ENCODE measurements at places on chromosomes 16 and 17.
A peak's percentile ranks its signal among the peaks of the same experiment; 100 is the strongest.

DNA sequence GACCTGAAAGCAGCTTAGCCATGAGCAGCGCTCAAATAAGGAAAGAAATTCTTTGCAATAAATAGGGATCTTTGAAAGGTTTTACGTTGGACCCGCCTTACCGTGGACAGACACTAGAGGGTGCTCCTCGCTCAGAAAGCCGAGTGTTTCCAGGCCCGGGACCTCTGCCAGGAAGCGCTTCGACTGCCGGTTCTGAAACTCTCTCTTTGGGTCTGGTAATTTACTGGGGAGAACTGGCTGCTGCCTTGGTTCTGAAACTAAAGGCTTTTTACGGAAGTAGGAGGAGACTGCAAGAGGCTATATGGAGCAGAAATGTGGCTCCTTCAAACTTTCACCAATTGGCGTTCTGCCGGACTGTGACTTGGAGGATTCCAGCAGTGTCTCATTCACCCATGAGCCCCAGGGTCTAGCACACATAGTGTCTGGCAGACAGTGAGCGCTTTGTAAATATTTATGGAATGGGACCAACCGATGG lies 45.6 kb upstream of the HOXB9 start:
- peak; percentile 85 for DNase-seq

GRCh38 chr17:32355649-32356377 lies 5.9 kb downstream of the ZNF207 start:
- DNase-seq: no peak

DNA sequence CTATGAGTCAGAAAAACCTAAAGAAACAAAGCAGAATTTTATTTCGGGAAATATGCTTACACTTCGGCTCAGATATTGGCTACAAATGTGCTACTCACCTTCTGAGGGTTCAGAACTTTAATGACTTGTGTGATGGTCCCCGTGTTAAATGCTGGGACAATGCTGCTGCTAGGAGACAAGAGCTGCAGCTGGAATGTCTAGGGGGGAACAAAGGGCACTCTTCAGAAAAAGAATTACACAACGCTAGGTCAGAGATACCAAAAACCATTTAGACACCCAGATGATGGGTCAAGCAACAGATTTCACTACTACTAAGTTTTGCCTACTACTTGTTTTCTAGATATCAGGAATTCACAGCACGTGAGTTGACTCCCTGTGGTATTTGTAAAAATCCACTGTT lies 10.0 kb upstream of the PHLPP2 start:
- no peak for DNase-seq

DNA sequence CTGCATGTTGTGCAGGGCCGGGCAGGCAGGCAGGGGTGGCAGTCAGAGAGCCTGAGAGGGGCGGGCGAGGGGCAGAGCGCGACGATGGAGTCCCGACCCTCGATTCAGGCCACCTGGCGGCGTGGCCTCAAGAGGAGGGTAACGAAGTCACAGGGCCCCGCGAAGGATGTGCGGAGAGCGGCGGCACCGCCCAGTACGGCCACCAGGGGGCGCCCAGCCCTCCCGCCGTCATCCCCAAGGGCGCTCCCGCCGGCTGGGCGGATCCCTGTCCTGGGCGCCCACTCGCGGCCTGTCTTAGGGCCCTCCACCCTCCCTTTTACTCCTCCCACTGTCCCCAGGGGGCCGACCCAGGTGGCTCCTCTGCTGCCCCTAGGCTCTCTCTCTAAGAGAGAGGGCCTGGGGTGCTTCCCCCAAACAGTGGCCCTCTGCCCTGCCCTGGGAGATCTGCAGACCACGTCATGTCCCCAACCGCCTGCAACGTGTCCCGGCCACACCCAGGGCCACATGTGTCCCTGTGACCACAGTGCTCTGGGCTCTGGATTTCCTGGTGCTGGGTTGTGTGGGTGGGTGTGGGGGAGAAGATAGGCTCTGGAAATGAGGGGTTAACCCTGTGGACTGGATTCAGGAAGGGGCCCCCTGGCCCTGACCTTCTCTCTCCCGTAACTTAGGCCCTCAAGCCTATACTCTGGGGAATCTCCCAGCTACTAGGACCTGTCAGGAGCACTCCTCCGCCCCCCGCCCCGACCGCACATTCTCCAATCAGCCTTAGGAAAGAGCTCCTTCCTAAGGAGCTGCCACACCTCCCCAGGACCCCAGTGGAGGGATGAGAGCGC lies 5.9 kb downstream of the DPEP2 start:
- DNase-seq: peak; percentile 84

- peak; percentile 14 for DNase-seq
Observed at GRCh38 chr17:30557916-30558685, 80.9 kb downstream of the GOSR1 start.

DNA sequence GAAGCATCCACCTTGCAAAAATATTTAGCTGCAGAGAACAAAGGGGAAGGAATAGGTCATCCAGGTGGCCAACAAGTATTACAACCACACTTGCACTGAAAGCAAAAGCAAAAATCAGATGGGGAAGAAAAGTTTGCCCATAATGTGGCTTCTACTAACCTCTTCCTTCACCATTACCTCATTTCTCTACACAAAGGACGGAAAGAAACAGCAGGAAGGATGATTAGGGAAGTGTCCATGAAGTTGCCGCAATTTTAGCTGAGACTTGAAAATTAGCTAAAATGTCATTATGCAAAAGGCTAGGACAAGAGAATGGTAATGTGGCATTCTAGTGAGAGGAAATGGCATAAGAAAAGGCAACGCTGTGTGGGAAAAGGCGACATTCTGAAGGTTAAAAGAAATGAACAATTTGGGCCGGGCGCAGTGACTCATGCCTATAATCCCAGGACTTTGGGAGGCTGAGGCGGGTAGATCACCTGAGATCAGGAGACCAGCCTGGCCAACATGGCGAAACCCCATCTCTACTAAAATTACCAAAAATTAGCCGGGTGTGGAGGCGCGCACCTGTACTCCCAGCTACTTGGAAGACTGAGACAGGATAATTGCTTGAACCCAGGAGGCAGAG lies 13.7 kb downstream of the KANSL1 start:
- no peak for DNase-seq

DNA sequence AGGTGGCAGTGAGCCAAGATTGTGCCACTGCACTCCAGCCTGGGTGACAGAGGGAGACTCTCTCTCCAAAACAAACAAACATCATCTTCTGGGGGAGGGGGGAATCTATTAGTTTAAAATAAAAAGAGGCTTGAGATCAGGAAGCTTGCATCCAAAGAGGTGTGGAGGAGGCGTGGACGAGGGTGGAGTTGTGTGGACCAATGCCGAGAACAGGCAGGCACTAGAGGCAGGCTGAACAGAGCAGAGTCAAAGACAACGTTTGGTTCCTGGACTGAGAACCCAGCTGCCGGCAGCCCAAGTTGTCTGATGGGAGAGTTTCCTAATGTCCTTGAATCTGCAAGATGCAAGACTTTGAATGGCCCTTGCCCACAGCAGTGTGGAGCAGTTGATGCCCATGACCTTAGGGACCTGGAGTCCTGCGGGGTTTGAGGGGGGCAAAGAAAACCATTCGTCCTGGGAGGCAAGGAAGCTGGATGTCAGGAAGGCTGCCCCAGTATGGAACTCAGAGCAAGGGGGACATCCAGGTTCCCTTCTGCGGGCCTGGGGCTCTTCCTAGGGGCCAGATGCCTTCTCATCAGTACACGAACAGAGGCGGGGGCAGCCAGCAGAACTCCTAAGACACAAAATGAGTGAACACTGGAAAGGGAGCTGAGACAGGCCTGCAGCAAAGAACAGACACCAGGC lies 9.2 kb downstream of the TBC1D16 start:
- no peak for DNase-seq

DNA sequence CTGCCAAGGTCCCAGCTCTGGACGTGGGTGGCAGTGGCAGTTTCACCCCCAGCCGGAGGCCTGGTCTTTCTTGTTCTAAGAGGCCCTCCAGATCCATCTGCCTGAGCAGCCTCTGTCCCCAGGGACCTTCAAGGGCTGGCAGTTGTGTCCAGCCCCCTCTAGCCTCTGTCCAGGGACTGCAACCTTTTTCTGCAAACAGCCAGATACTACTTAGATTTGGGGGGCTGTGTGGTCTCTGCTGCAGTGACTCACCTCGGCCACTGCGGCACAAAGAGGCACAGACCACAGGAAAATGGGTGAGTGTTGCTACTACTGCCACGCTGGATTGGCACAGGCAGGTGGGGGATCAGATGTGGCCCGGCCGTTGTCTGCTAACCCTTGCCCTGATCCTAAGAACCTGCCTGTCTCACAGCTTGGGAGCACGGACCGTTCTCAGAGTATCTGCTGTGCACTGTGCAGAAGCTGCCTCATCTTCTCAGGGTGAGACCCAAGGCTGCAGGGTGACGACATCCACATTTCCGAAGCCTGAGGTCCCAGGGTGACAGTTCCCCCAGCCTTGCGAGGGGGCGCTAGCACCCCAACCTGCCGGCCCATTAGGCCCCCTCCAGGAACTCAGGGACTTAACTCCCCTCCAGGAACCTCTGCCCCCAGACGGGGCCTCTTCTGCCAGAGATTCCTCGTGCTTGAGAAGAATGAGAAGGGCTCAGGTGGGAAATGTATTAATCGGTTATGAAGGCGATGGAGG lies 27.6 kb downstream of the MXRA7 start:
- DNase-seq: no peak

DNA sequence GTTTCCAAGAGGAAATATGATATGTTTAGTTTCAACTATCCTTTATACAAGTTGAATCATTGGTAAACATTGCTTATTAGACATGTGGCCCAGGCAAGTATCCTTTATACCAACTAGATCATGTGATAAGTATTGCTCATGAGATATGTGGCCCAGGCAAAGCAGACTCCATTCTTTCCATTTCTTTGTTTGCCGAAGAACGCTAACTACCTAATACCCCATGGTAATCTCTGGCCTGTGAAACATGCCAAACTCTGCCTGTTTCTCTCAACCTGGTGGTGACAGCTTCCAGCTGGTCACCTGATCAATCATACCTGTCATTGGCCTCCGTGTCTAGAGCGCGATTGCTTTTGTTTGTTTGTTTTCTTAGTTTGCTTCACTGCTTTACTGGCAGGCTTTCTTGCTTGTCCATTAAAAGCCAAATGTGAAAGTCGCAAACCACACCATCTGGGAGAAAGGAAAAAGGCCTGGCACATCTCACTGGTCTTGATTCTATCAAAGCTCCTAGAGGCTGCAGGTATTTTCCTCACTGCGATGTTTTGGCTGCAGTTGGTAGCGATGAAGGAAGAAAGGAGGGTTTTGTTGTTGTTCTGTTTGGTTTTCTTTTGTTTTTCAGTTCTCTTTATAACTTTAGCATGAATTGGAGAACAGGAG lies 686.2 kb downstream of the KCNJ2 start:
- DNase-seq: peak; percentile 82

DNA sequence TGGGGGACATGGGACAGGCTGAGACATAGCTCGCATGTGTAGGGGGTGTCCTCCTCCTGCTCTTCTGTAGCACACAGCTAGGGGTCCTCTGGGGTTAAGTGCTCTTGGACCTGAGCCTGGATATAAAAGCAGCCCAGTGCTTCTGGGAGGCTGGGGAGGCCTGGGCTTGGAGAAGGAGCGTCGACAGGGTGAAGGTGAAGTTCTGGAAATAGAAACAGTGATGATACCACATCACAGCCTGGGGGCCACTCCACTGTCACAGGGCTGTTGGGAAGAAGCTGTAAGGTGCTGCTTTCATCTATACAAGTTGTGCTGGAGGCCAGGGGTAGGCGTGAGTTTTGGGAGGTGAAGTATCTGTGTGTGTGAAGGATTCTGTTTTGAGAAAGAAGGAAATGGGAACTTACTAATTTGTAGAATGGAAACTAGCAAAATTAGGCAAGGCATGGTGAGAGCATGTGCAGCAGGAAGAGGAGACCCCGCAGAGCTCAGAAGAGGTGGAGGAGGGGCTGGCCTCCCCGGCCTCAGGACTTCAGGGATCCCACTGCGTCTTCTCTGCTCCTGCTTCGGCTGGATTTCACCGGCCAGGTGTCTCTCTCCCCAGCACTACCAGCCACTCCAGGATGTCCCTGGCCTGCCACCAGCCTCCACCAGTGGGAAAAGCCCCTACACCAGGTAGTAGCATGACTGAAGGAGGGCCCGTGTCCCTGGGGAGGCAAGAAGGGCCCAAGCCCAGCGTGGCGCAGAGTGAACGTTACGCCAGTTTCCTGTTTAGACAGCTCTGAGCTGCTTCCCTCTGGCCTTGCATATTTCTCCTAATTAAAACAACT lies 19.4 kb downstream of the PLCG2 start:
- DNase-seq: no peak

- DNase-seq: peak; percentile 84
Observed at GRCh38 chr16:11254913-11255736, 879 bp downstream of the SOCS1 start.

DNA sequence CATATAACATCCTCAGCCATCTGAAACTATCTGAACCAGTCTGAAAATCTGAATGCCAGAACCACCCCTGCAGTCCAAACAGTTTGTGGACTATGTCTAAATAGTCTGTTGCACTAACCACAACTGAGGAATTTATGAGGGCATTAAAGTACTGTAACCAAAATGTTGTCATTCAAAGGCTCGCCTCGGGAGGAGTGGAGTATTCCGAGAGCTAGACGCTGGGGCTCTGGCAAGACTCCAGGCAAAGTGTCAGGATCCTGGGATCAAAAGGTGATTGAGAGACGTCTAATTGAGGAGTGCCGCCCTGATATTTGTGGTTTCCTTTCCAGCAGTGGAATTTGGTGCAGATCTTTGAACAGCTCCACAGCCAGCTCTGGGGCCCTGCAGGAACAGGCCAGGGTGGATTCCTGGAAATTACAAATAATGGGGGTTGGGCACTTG lies 142.9 kb upstream of the MYOCD start:
- peak; percentile 90 for DNase-seq

DNA sequence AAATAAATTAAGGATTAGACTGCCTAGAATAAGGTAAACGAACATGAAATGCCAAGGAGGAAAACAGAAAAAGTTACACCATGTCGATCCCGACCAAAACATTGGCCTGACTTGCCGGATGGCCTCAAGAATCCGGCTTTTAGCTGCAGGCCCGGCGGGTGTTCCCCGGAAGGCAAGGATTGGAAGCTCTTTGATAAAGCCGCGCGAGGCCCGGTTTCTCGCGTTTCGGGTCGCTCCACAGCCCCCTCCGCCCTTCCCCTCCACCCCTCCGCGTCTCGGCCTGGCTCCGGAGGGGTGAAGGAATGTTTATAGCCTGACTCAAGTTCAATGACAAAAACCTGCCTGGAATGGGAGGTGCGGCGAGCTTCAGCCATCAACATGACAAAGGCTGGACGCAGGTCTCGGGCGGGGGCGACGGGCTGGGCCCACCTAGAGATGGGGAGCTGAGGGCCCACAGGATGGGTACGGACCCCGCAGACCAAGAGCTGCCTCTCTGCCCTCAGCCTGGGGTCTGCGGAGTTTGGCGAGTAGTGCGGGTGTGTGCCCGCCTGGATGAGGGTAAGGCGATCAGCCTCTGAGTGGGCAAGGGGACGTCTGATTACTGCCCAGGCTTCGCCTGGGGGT lies 2.6 kb downstream of the PRAC1 start:
- no peak for DNase-seq
